ENCODE measurements at places on chromosomes 5 and 9.

- DNase-seq: no peak
Measured at GRCh38 chr5:140627972-140628371, 5.0 kb downstream of the CD14 start.

DNA sequence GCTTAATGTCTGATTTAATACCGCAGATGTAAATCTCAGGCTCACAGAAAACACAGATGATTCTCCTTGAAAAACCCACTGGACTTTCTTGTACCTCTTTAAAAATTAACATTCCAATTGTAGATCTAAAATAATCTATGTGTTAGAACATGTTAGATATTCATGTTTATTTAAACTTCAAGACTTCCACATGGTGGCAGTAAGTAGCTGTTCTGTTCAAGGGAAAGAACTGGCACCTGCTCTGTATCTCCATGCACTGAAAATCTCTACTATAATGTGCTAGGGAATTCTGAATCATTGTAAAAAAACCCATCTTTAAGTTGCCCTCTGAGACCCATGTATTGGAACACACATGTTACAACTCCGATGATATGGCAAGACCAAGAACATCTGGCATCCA is 366.9 kb downstream of the DMRTA1 start:
- no peak for DNase-seq

DNA sequence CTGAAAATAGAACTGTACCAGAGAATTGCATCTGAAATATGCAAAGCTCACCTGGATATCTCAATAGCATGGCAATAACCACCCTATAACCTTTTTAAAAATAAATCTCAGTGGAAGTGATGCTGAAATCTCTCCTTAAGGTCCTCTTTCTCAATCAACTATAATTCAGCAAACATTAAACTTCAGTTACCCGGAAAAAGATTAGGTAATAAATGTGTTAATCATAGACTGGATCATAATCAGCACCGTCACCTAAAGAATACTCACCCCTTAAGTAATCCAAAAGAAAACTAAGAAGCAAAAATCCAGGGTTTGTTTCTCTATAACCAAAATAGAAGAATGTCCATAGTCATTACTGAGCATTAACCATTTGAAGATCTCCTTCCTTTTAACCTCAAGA is 44.3 kb upstream of the DENND4C start:
- no peak for DNase-seq

GRCh38 chr5:56520986-56521730 is 288.0 kb upstream of the ANKRD55 start:
- no peak for DNase-seq

DNA sequence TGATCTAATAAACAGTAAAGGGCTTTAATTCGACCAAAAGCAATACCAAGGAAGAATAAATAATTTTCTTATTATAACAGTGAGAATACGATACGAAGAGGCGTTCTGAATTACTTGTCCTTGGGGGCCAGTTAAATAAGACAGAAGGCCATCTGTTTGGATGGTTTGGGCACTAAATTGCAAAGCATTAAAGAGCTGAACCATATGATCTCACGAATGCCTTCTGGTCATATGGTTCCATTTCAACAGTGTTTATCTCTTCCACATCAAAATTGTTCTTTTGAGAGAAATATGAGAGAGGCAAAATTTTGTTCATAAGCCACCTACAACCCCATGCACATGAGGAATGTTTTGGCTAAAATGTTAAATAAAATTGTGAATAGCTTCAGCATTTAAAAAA is 605.4 kb downstream of the PTPRD start:
- no peak for DNase-seq

DNA sequence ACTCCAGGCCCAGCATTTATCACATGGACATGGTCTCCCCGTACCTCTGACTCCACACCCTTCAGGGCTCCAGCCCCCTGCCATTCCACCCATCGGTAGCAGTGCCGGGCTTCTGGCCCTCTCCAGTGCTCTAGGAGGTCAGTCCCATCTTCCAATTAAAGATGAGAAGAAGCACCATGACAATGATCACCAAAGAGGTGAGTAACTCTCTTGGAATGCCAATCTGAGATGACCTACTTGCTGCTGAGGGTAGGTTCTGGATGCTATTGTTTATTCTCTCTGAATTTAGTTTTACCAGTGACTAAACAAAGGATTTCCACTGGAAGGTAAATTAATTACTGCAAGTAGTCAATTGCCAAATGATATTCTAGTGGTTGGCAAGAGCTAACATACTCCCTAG is 80.8 kb downstream of the TLE4 start:
- no peak for DNase-seq

DNA sequence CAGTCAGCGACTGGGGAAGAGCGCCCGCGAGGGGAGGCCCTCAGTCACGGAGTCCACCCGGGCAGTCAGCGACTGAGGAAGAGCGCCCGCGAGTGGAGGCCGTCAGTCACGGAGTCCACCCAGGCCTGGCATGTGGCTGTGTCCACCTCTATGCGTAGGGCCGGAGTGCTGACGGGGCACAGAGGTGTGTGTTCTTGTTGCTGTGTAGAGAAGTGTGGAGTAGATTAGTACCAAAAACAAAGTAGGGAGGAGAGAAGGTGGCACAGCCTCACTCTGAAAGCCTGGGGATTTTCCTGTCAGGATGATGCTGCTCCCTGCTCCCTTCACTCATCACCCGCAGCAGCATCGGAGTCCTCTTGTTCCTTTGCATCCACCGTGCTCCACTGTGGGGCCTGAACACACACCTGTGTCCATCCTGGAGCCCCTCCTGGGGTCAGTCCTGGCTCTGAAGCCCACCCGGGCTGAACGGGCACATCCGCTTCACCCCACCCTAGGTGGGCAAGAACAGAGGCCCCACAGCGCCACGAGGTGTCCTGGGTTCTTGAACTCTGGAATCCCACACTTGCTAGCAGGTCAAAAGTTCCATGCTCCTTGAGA is 37.9 kb downstream of the AHRR start:
- no peak for DNase-seq

DNA sequence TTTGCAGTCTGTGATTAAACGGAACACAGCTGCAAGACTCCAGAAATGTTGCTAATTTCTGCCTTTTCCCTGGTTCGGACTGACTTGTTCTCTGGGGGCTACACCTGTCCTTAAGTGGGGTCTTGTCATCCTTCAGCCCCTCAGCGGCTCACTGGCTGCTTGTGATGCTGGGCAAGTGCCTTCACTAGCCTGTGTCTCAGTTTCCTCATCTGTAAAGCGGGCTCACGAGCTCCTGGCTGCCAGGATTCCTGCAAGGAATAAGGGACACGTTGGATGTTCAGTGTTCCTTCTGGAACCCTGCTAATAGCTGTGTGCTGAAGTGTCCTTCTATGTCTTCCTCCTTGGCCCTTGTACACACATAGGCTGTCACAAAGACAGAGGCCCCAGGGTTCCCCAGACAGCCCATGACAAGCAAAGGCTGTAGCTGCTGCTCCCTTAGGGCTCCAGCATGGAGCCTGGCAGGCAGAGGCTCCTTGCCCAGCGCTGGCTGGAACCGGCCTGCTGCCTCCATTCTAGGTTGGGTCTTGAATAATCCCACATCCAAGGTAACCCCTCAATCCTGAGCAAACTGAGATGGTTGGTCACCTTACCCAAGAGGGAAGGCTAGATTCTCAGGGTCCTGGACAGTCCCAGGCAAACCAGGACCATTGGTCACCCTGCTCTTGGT is 116.1 kb downstream of the GAPVD1 start:
- no peak for DNase-seq

DNA sequence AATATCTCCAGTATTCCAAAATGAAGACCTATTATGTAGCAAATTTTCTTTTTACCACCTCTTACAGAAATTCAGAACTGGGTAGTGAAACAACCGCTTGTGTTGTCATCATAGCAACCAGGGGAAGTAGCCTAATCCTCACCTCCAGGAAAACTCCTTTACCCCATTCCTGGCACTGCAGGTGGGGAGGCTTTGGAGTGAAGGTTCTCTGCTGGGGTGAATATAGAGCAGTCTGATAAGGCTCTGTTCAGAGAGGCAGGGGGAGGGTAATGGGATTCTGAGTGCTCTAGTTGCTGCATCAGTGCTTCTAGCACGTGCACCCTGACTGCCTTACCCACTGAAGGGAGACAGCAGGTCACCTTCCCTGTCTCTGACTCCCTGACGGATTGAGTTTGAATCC is 116.2 kb downstream of the MAN2A1 start:
- DNase-seq: no peak

GRCh38 chr9:123540457-123540856 is 184.5 kb downstream of the CRB2 start:
- DNase-seq: no peak

GRCh38 chr9:117682955-117683710 is 21.1 kb upstream of the TLR4 start:
- DNase-seq: no peak

DNA sequence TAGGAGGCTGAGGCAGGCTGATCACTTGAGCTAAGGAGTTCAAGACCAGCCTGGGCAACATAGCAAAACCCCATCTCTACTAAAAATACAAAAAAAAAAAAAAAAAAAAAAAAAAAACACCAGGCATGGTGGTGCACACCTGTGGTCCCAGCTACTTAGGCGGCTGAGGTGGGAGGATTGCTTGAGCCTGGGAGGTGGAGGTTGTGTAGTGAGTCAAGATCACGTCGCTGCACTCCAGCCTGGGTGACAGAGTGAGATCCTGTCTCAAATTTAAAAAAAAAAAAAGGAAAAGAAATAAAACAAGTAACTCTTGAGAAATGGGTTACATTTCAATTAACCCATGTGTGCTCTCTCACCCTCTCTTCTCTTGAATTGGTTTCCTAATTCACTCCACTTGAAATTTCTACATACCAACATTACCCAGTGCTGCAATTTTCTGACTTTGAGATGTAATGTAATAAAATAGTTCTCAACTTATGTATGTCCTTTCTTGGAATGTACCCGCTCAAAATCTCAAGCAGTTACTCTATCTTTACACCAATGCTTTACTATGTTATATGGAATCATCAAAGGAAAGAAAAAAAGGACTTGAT is 35.8 kb downstream of the TMEM245 start:
- no peak for DNase-seq

- DNase-seq: no peak
Measured at GRCh38 chr5:133712562-133712961, 100.2 kb upstream of the FSTL4 start.

GRCh38 chr5:53473633-53474032 is 6.8 kb upstream of the FST start:
- DNase-seq: no peak

GRCh38 chr9:133282464-133283238 is 7.7 kb upstream of the ABO start:
- no peak for DNase-seq

GRCh38 chr9:113876993-113877368 is 872 bp downstream of the ZNF618 start:
- no peak for DNase-seq

DNA sequence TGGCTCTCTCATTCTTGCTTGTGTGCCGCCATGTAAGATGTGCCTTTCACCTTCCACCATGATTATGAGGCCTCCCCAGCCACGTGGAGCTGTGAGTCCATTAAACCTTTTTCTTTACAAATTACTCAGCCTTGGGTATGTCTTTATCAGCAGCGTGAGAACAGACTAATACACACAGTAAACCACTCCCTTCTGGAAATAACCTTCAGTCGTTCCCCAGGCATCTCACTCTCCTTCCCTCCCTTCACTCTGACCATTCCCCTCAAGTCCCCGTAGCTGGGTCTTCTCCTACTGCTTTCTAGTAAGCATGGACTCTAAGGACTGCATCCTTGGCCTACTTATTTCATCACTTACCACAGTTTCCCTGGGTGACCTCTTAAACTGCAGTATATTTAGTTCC is 493.9 kb downstream of the CCDC171 start:
- no peak for DNase-seq

- no peak for DNase-seq
Measured at GRCh38 chr9:137825324-137825989, 52.1 kb upstream of the CACNA1B start.

GRCh38 chr5:66138637-66139317 is 5.3 kb upstream of the SREK1 start:
- no peak for DNase-seq

Data from femur (tissue), 1 donor.